ENCODE measurements at places on chromosomes 5 and 9. TPM values are rescaled to one million over a fixed set of nuclear protein-coding genes. Genes with fewer than 3 reads are reported as not detected.

Gene MEIKIN
- total RNA-seq: not detected

Gene SPATA6L
- total RNA-seq: 2.5 TPM

Gene PRRT1B
- 0.35 TPM for total RNA-seq

Gene TMEM215
- total RNA-seq: not detected

Gene FBXO4
- total RNA-seq: 8.1 TPM

Gene TRPM6
- total RNA-seq: 1.9 TPM

Gene KCNV2
- not detected for total RNA-seq

Gene DDX4
- total RNA-seq: not detected

Gene SH3TC2
- 0.41 TPM for total RNA-seq

Gene CYSRT1
- 5.1 TPM for total RNA-seq

Gene SPRY4
- total RNA-seq: 8.4 TPM

Gene CDX1
- not detected for total RNA-seq

Gene SOWAHA
- total RNA-seq: 0.08 TPM

Gene ZNF879
- total RNA-seq: 0.37 TPM

Gene ECM2
- total RNA-seq: 0.15 TPM

Gene FBXL7
- total RNA-seq: 1.5 TPM

Gene TIFAB
- not detected for total RNA-seq

Gene FOXE1
- 2.5 TPM for total RNA-seq

Gene CARTPT
- total RNA-seq: not detected

Gene TGFBI
- total RNA-seq: 1,563 TPM

Gene SLC25A2
- total RNA-seq: not detected

Gene FBP1
- total RNA-seq: not detected

Gene ADAMTS12
- 7.0 TPM for total RNA-seq

Gene FYB1
- 14.4 TPM for total RNA-seq

Gene CDH9
- not detected for total RNA-seq

Gene OXCT1
- total RNA-seq: 2.5 TPM

Gene SAP30L
- total RNA-seq: 29.0 TPM

Gene ZNF454
- not detected for total RNA-seq

Gene LCN1
- total RNA-seq: not detected

Gene HTR1A
- total RNA-seq: not detected

Gene STK32A
- total RNA-seq: 0.28 TPM

Gene PCDHGA11
- total RNA-seq: not detected

Gene SEMA5A
- not detected for total RNA-seq

Gene GPR21
- total RNA-seq: not detected
